ENCODE measurements at places on chromosomes 4 and X. TPM values are rescaled to one million over a fixed set of nuclear protein-coding genes. Genes with fewer than 3 reads are reported as not detected.

- no peak overlapping the region for H3K27ac ChIP-seq
- DNase-seq: no peak
- H3K4me1 ChIP-seq: no peaks in the 10 kb centered on the region
- H3K36me3 ChIP-seq: no peaks in the 10 kb centered on the region
These were observed 70.9 kb downstream of the MAGEB5 start for GRCh38 chrX:26286836-26287235.

- no peaks in the 10 kb centered on the region for H3K4me1 ChIP-seq
- H3K27me3 ChIP-seq: peaks cover 3% of the 10 kb centered on the region
- no peak overlapping the region for H3K4me3 ChIP-seq
- DNase-seq: no peak
These were observed 7.8 kb upstream of the ATP2B3 start for GRCh38 chrX:153509592-153509991.

DNA sequence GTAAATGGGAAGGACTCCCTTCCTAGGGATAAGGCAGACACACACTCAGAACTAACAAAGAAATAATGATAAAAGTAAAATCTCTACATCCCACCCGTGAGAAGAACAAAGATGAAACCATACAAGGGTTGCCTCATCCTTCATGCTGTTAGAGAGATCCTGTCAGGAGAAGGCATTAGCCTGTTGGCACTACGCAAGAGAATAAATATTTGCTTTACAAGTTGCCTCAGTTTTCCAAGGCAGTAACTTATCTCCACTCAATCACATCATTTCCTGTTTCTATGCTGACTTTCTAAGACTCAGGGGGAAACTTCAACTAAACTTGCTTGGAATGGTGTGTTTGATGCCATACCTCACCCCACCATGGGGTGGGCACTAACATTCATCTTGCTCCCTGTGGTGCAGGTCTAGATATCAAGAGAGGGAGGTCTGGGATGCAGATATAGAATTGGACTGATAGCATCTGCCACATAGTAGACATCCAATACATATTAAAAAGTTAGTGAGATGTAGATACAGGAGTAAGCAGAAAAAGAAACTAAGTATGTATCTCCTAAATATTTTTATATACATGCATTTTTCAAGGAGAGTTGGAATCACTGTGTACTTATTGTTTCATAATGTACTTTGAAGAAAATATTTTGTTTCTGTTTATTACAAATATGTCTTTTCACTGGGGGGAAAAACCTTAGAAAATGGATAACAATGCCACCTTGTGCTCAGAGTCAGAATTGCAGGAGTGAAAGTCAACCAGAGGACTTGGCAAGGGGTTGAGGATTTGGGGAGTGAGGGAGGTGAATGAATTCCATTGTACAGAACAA is 57.2 kb upstream of the BEX4 start:
- no peaks in the 10 kb centered on the region for H3K4me1 ChIP-seq
- no peaks in the 10 kb centered on the region for H3K36me3 ChIP-seq
- no peak overlapping the region for H3K27ac ChIP-seq
- H3K27me3 ChIP-seq: no peaks in the 10 kb centered on the region

GRCh38 chr4:113077575-113077974 is 28.1 kb downstream of the ANK2 start:
- H3K27ac ChIP-seq: no peak overlapping the region
- no peaks in the 10 kb centered on the region for H3K4me1 ChIP-seq
- no peaks in the 10 kb centered on the region for H3K27me3 ChIP-seq
- no peak overlapping the region for H3K4me3 ChIP-seq
- no peak for DNase-seq
- H3K36me3 ChIP-seq: no peaks in the 10 kb centered on the region

Gene CT45A3
- not detected for total RNA-seq

DNA sequence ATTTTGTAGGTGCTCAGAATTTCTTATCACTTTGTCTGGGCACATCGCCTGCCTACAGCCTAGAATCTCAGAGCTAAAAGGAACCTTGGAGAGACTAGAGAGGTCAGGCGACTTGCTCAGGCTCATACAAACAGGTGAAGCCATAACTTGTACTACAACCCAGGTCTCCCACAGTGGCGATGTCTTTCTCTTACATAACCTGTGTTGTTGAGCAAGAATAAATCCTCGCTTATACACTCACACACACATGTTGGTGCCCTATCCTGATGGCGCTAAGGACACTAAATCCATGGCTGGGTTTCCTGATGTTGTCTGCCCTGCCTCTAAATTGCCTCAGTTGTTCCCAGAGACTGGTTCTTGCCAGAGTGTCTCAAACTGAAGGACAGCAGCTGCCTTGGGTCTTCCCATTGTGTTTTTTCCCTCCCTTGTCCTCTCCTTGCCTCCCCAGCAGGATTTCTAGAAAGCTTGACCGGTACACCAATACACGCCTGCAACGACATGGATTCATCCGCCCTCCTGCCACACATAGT is 1.6 kb downstream of the TSC22D3 start:
- peaks cover 3% of the 10 kb centered on the region for H3K4me1 ChIP-seq
- DNase-seq: no peak
- H3K27me3 ChIP-seq: peaks cover 12% of the 10 kb centered on the region

Gene TLR3
- 8.3 TPM for total RNA-seq
